ENCODE measurements at places on chromosomes 11 and 22.

GRCh38 chr11:113113801-113114704 lies 152.8 kb downstream of the NCAM1 start:
- peak; percentile 4 for DNase-seq

GRCh38 chr11:116791002-116791812 lies 472 bp downstream of the APOA5 start:
- no peak for DNase-seq

DNA sequence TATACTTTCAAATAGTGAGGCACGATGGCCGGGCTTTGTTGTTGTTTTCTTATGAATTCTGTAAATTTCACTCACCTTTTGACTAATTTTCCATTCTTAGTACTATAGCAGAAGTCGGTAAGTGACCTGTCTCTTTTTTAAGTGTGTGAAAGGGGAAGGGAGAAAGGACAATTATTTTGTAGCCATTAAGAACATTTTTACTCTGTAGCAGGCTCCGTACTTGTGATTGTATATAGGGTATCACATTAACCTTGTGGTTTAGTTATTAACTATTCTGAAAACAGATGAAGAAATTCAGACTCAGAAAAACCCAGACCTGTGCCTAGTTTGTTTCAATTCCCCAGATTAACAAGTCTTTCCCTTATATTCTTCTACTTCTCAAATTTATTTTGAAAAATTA lies 78.7 kb downstream of the CASP12 start:
- no peak for DNase-seq

DNA sequence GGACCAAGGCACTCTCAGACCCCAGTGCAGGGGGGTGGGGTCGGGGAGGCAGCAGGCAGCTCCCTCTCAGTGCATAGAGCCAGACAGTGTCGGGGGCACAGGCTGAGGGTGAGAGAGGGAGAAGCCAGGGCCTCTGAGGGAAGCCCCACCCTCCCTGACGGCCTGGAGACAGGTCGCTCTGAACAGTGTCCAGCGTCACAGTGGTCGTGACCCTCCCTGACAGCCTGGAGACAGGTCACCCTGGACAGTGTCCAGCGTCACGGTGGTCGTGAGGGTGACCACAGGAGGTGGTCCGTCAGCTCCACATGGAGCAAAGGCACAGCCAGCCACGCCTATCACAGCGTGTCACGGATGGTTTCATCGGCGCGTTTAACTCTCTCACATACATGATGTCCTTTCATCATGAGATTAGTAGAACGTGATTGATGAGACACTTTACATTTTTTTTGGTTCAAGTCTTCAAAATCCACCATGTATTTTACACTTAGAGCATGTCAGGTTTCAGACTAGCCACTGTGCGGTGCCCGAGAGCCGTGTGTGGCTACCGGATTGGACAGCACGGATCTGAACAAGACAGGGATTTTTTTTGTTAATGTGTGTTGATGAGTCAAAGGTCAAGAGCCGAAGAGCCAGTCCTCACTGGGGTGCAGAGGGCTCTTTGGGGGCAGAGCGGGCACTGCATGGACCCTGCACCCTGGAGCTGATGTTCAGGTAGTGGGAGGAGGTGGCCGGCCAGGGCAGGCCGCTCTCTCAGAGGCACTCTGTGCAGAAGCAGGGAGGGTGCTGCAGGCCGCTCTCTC lies 23.9 kb upstream of the PANX2 start:
- no peak for DNase-seq

- no peak for DNase-seq
Measured at GRCh38 chr22:38042488-38042790, 14.8 kb upstream of the PICK1 start.

DNA sequence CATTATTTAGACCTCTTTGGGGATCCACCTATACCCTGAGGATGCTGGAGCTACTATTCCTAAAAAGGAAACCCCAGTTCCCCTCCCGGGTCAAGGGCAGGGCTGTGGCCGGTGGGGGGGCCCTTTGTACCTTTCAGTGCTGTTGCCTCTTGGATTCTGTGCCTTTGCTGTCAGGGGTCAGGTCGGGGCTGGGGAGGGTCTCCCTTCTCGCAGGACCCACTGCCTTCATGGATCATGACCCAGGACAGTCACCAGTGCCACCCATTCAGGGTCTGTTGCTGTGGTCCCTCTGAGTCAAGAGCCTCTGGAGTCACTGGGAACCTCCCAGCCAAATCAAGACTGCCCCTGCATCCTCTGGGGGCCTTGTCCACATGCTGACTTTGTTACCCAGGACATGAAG lies 78.1 kb upstream of the CCND1 start:
- DNase-seq = no peak

DNA sequence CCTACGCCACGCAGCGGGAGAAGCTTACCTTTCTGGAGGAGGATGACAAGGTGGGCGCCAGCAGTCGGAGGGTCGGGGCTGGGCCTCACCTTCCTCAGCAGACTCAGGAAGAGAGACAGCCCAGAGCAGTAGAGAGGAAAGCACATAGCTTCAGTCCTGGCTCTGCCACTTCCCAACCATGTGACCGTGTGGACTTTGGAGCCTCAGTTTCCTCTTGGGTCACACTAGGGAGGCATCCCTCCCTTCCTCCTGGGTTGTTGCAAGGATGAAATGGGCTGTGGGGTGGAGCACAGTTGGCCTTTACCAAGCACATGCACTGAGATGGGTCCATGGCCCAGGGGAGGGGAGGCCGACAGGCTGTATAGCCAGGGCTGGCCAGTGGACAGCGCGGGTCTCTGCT lies 12.9 kb downstream of the DPP3 start:
- DNase-seq = no peak

Measured in LNCaP clone FGC (cell line).